ENCODE measurements at places on chromosomes 1 and 21. TPM values are rescaled to one million over a fixed set of nuclear protein-coding genes. Genes with fewer than 3 reads are reported as not detected.

DNA sequence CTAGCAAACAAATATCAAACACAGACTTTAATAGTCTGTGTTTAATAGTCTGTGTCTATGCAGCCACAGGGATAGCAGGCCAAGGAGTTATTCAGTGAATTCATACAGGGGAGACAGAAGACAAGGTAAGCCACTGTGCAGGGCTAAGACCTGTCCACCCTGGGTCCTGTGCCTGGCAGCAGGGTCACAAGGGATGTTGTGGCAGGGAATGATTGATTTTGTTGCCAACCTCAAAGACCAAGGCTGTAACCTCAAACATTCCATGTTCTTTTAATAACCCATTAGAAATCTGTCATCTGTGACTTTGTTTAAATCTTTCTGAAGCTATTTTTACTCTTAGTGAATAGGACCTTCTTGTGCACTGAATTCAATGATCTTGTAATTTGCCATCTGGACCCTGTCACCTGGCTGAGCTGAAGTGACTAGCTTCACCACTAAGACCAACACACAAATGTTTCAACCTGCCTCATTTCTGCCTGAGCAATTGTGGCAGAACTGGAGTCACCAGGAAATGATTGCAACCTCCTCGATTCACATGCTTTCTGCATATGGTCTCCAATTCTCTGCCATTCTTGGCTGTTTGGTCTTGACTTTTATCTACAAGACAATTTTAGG, 154.2 kb downstream of the ASTN1 start:
- no peak for DNase-seq

DNA sequence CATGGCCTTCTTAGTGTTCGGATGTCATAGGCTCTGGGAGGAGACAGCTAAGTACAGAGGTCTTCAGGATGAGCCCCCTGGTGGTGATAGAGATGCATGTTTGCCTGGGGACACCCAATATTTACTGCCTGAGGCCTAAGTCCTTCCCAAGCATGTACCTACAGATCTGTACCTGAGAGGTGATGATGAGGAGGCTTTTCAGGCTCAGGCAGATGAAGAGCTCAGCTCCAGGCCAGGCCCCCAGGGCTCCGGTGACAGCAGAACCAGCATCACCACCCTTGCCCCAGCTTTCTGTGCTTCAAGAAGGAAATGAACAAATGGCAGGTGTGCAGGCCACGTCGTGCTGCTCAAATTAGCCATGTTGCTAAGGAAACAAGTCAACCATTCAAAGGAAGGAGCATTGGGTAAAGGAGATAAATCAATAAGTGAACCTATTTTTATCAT, 21.1 kb downstream of the CACNA1E start:
- DNase-seq = no peak

- no peak for DNase-seq
Measured at GRCh38 chr1:107897438-107898345, 67.3 kb downstream of the VAV3 start.

DNA sequence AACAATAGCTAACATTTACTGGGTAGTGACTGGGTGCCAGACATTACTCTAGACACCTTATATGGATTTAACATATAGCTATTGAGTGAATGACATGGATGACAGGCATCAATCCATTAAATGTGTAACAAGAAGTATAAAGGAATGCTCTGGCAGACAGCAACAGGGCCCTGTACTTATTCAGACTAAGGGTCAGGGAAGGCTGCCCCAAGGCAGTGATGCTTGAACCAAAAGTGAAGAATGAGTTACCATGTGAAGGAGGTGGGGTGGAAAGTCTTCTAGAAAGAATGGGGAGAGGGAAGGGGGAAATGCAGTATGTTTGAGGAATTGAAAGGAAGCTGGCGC, 8.3 kb upstream of the PTPRF start:
- DNase-seq = no peak

Gene PRAMEF14
- not detected for total RNA-seq

Gene NAV1
- 34.1 TPM for total RNA-seq

Gene KRTAP10-12
- not detected for total RNA-seq

Gene SPRR2F
- not detected for total RNA-seq

Gene CYP4A22
- not detected for total RNA-seq

All from upper lobe of right lung (tissue), 1 donor.